Trophoblast cell (in vitro differentiated cells and primary cell): ENCODE measurements at places on chromosomes 5 and 9.

- DNase-seq, result no peak
- H3K36me3 ChIP-seq, result no peaks in the 10 kb centered on the region
- H3K4me3 ChIP-seq, result peak overlapping the region; percentile 72
- peaks cover 18% of the 10 kb centered on the region for H3K4me1 ChIP-seq
- H3K27me3 ChIP-seq, result peaks cover 6% of the 10 kb centered on the region
Measured at GRCh38 chr9:36136894-36137391, 410 bp downstream of the GLIPR2 start.

DNA sequence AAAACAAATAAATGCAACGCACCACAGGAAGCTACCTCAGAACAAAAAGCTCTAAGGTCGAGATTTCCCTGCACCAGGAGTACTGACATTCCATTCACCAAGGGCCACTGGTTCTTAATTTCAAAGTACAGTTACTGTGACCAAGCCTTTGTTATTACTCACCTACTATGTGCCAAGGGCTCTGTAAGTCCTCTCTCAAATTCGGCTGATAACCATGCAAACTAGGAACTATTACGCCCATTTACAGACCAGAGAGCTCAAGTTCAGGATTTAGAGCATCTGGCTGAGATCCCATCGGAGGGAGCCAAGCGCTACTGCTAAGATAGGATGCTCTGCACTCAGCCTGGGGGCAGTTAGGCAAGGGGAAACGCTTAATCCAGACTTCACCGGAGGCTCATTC is 5.6 kb downstream of the MYO10 start:
- peak; percentile 26 for DNase-seq
- H3K36me3 ChIP-seq, result no peaks in the 10 kb centered on the region
- no peak overlapping the region for H3K4me3 ChIP-seq
- peaks cover 3% of the 10 kb centered on the region for H3K4me1 ChIP-seq
- H3K27ac ChIP-seq, result no peak overlapping the region

GRCh38 chr9:116191576-116192415 is 38.2 kb downstream of the PAPPA start:
- peaks cover 3% of the 10 kb centered on the region for H3K36me3 ChIP-seq
- no peak overlapping the region for H3K4me3 ChIP-seq
- no peaks in the 10 kb centered on the region for H3K4me1 ChIP-seq
- no peak for DNase-seq

- no peak within 1 kb of the TSS for H3K27ac ChIP-seq
- H3K4me3 ChIP-seq, result no peak within 1 kb of the TSS
- no peak for DNase-seq
- H3K36me3 ChIP-seq, result no peaks in the 10 kb centered on the region
Measured at GRCh38 chr9:136764301-136764891, at the start of gene LCN15. Gene LCN15 (minus strand): TSS chr9:136764518. CDS start chr9:136764488, 30 bp downstream.

- no peak for DNase-seq
- no peak overlapping the region for H3K4me3 ChIP-seq
- H3K27me3 ChIP-seq, result no peaks in the 10 kb centered on the region
- peaks cover 20% of the 10 kb centered on the region for H3K4me1 ChIP-seq
- H3K36me3 ChIP-seq, result no peaks in the 10 kb centered on the region
Measured at GRCh38 chr5:142181096-142181495, 72.5 kb downstream of the NDFIP1 start.
